Stimulated activated CD8-positive, alpha-beta memory T cell treated with anti-CD3 and anti-CD28 coated beads, Interleukin-2, amount 100 ng/mL, for 48 hours (primary cell): ENCODE measurements at places on chromosomes 6 and 20.

DNA sequence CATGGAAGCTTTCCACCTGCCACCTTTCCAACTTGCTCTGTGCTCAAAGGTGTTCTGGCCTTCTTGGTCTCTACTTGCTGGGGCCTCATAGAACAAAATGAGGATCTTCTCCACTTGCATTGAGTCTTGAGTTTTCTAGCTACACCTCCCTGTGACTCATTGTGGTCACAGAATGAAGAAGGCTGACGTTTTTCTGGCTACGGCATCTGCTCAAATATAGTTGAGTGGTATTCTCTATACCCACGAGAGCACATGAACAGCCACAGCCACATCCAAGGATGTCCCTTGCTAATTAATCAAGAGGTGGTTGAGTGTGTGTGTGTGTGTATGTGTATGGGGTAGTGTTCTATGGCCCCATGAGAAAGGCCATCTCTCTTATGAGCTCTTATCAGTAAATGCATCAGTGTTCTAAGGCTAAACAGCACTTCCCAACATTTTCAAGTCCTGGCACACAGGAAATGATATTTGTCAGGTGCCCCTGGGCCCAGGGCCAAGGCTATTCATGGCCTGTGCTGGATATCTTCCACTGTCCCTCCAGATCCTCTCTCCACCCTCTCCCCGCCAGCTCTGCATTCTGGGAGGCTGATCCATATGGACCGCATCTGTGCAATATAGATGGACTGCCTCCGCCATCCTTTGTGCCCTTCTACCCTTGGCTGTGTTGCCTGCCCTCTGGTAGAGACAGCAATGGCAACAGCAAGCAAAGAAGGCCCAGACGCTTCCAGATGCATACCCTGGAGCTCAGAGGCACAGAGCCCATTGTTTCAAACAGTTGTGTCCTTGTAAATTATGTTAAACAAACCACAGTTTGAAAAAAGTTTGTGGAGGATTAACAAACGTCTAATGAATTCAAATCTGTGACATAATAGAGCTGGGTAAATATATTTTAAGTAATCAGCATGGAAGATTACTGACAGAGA is 150.2 kb downstream of the LRFN2 start:
- DNase-seq: no peak

DNA sequence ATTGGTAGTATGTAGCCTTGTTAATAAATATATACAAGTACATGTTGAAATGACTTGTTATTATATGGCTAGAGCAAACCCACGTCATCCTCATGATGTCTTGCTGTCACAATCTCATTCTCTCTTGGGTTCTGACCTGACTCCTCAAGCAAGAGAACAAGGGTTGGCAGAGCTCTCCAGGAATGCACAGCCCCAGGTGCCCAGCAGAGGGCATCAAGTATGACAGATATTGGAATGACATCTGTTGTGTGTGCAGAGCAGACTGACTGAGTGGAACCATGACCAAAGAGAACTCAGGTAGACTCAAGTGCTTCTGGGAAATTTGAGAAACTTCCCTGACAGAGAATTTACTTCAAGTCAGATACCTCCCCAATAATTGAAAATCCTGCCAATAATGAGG is 90.6 kb downstream of the PAX1 start:
- no peak for DNase-seq

DNA sequence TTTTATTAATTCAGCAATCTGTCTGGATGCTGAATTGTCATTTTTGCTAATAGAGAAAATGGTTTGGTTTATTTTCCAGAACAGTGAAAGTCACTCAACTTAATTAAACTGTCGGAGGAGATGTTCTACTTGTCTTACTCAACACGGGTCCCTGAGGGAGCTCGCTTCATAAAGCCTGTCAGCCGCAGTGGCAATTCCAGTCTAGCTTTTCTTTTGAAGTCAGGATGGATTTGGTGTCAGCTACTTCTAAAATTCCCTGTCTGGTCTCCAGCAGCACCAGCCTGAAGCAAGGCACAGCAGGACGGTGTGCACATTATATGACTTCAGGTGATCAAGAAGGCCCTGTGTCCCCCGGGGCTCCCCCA is 261.5 kb downstream of the SLC24A3 start:
- DNase-seq: no peak

GRCh38 chr6:158566207-158566818 is 6.4 kb downstream of the TMEM181 start:
- no peak for DNase-seq

- no peak for DNase-seq
Measured at GRCh38 chr6:1700278-1700967, 90.7 kb downstream of the FOXC1 start.

- DNase-seq: no peak
Measured at GRCh38 chr6:53659458-53659857, 6.1 kb downstream of the KLHL31 start.

DNA sequence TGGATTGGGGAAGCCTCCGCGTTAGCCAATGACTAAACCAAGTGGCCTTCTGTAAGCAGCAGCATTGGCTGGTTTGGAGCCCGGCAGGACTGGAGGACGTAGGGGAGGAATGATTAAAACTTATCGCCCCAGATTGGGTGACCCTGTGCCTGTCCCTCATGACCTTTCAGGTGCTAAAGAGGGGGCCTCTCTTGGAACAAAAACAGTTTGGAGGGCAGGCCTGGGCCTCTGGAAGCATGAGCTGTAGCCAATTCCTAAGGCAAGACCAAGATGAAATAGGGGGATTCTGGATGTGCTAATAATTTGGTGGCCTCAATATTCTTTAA is 1.4 kb downstream of the GMPR start:
- no peak for DNase-seq

GRCh38 chr6:153424719-153425400 is 293.8 kb upstream of the RGS17 start:
- DNase-seq: no peak

- no peak for DNase-seq
Measured at GRCh38 chr6:87583822-87584221, 6.0 kb downstream of the RARS2 start.

- no peak for DNase-seq
Measured at GRCh38 chr6:163741743-163742363, 327.3 kb downstream of the QKI start.

- DNase-seq: no peak
Measured at GRCh38 chr6:51282026-51282425, 463.4 kb downstream of the TFAP2B start.

DNA sequence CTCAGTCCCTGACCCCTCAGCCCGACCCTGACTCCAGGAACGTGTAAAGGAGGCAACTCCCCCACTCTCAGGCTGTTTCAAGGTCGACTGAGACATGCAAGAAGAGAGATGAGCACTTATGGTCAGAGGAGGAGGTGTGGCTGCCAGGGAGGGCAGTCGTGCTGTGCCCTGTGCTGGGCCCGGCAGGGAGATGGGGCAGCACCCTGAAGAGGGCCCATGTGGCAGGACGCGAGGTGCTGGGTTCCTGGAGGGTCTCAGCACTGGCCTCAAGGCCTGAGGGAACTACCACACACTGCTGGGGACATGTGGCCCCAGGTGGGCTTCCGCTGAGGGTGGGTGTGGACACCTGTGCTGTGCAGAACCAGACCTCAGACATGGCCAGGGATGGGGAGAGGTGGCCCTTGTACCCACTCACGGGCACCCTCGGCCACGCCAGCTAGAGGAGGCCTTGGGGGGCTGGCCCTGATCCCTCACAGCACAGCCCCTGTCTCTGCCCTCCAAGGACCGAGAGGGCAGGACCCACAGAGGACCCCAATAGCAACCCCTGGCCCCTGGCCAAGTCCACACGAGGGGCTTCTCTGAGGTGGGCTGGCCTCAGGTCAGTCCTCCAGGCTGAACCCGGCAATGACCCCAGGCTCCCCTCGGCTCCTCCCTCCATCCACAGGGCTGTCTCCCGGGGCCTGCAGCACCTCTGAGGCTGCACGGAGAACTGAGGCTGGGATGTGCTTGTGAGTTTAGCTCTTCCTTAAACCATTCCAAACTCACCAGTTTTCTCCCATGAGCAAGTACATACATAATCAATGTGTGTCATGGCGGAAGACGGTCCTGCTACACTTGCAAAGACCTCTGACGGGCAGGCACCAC is 8.7 kb downstream of the SLC2A4RG start:
- no peak for DNase-seq

GRCh38 chr6:21801446-21802174 is 208.1 kb downstream of the SOX4 start:
- DNase-seq: no peak

DNA sequence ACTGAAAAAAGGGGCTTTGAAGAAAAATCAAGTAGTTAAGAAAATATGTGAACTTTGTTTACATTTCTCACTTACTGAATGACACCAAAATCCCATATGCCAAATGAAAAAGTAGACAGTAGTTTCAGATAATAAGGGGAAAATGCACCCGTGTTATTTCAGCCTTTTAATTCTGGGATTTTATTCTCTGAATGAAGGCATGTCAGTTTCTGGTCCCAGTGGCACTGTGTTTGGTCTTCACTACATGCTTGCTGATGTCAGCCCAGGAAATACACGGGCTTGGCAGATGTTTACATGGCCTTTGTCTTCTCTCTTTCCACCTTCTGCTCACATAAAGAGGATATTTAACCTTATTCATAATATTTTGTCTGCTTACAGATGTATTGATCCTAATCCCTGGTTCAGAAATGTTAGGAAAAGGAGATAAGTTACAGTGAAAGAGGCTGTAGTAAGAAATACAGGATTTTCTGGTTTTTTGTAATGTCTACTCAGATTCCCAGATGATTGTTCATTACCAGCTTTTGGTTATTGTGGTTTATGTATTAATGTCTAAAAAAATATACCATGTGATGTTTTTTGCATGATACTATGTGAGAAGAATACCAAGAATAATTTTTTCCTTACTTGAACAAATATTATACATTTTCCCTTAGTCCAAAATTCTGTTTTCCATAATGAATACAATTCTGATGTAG is 27.7 kb downstream of the DSE start:
- no peak for DNase-seq

DNA sequence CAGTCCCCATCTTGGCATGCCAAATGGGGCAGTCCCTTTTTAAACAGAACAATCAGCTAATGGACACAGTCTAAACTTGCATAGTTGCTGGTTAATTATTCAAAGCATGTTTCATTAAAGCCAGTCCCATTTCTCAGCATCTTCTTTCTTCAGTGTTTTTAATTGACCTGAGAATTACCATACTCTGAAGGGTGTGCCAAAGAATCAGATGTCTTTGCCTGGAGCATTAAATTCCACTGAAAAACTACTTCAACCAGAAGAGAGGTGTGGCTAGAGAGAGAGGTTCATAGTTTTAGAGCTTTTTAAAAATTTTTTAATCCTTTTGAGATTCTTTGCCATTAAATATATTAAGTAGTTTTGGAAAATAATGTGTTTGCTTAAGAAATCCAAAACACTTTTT is 37.9 kb downstream of the SLC24A3 start:
- no peak for DNase-seq

DNA sequence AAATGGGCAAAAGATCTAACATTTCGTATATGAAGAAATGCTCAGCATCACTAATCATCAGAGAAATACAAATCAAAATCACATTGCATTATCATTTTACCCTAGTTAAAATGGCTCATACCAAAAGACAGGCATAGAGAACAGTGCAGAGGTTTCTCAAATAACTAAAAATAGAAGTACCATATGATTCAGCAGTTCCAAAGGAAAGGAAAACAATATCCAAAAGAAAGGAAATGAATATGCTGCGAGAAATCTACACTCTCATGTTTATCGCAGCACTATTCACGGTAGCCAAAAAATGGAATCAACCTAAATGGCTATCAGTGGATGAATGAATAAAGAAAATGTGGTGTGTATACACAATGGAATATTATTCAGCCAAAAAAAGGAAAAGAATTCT is 63.5 kb downstream of the VTA1 start:
- no peak for DNase-seq

DNA sequence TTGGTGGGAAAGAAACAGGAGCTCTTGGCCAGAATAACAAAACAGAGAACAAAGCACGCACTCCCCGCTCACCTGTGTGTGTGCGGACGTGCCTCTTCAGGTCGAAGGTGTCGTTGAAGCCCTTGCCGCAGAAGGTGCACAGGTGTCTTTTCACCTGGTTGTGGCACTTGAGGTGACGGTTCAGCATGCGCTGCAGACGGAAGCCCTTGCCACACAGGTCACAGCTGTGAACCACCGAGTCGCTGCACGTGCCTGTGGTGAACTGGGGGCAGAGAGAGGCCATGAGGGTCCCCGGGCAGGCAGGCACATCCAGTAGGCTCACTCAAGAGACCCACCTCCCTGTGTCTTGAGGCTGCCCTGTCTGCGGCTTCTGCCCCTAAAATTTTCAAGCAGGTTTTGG is 16.3 kb downstream of the OVOL2 start:
- no peak for DNase-seq

GRCh38 chr6:41723530-41724227 is 11.7 kb downstream of the TFEB start:
- no peak for DNase-seq

DNA sequence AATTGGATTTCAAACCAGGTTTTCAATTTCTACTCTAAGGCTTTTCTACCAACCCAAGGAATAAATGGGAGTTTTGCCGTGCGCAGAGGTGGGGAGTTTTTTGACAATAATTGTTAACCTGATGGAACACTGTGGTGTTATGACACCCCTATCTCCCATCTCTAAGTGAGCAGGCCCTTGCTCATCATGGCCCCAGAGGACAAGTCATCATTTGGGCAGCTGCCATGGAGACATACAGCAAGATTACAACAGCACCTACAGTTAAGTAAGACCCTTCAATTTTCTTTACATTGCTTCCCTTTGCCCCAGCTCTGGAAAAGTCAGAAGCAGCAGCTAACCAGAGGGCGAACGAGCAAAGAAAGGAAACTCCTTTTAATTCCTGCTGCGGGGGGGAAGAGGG is 54.3 kb downstream of the ADGRF5 start:
- no peak for DNase-seq

DNA sequence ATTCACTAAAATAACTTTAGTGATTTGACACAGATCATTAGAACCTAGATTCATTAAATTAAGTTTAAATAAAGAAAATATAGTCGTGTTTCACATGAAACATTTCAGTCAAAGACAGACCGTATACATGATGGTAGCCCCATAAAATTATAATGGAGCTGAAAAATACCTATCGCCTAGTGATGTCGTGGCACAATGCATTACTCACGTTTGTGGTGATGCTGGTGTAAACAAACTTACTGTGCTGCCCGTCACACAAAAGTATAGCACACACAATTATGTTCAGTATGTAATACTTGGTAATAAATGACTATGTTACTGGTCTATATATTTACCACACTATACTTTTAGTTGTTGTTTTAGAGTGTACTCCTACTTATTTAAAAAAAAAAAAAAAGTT is 17.3 kb downstream of the DST start:
- no peak for DNase-seq

GRCh38 chr6:83970582-83970981 is 63.0 kb upstream of the MRAP2 start:
- DNase-seq: no peak

DNA sequence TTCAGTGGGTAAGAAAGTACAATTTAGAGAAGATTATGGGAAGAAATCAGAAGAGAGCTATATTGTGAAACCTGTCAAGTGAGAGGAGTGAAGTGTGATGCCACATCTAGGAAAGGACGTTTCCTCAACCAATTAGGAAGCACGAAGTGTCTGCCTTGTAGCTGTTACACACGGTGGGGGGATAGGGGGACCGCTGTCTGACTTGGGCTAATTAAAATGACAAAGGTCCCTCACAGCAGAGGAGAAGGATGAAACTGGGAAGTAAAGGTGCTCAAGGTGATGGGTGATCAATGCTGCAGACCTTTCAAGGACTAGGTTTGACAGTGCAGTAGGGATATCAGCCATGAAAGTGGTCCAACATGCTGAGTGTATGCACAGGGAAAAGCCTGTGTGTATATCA is 181.1 kb upstream of the PRSS16 start:
- DNase-seq: no peak

- no peak for DNase-seq
Measured at GRCh38 chr6:341914-342831, 49.4 kb upstream of the IRF4 start.
